ENCODE measurements at places on chromosomes 4 and X.

GRCh38 chr4:4334798-4335520 lies 44.9 kb downstream of the ZBTB49 start:
- peak; percentile 59 for DNase-seq

- DNase-seq: no peak
These were observed 1.7 kb downstream of the FRAS1 start for GRCh38 chr4:78058591-78059523.

GRCh38 chr4:175427751-175428150 lies 384.3 kb downstream of the GPM6A start:
- DNase-seq: no peak

- DNase-seq: no peak
These were observed 19.6 kb upstream of the SOD3 start for GRCh38 chr4:24775750-24776149.

GRCh38 chr4:8385106-8385505 lies 55.4 kb downstream of the ACOX3 start:
- no peak for DNase-seq

DNA sequence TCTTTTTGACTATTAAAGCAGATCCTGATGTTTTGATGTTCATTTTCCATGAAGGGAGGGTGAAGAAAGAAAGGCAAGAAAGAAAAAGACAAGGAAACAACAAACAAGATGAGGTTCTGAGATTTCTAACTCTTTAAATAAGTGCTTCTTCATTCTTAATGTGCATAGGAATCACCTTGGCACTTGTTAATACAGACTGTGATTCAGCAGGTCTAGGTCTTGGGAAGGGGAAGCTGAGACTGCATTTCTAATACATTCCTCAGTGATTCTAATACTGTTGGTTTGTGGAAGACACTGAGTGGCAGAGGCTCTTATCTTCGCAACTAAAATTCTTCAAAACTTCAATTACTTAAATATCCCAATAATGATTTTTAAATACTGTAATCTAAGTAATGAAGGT lies 95.2 kb upstream of the NAP1L5 start:
- DNase-seq: no peak

DNA sequence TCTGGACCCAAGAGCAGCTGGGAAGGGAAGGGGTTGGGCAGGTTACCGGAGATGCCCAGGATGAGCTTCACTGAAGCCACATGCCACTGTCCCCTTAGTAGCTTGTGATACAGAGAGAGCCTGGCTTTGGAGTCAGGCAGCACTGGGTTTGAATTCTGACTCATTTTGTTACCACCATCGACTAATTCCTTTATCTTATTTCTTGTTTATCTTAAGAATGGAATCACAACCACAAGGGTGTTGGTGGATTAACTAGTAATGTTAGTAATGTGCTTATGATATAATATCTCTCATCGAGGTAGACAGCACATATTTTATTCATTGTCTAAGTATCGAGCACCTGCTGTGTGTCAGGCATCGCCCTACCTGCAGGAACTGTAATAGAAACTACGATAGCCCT lies 17.7 kb upstream of the STX18 start:
- DNase-seq: no peak

DNA sequence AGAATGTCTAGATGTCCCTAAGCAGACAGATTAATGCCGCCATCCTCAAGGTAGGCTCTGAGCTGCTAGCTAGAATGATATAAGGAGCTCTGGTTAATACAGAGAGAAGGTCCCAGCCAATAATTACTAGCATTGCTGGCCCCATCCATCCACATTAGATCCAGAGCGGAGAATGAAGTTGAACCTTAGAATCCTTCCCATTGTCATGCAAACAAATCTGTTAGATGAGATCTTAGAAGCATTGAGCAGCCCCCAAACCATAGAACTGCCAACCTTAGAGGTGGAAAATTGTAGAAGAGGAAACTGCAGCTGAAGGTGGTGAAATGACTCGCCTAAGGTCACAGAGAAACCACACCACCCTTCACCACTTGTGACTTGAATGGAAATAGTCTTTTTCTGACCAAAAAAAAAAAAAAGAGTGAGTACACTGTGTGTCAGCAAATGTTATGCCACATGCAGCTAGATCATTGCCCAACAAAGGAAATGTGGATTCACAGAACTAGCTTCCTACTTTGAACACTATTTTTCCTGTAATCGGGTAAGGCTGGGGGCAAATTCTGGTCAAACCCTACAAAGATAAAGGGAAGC lies 162.1 kb downstream of the SMIM20 start:
- peak; percentile 15 for DNase-seq

- no peak for DNase-seq
These were observed 53.9 kb upstream of the MMAA start for GRCh38 chr4:145565328-145565727.

DNA sequence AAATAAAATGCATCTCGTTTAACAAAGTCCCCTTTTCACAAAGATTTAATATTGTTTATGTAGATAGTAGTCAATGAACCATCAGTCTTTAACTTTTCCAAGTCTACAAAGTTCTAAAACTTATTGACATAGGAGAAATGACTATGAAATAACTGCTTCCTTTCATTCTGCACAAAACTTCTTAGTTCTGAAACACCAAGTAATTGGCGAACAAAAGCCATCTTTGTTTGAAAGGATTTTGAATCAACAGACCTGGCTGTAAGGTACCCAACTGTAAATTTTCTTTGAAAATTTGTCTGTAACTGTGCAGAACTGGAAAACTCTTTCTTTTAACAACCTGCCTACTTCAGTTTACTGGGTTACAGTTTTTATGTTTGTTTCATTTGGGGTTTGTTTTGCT lies 25.9 kb downstream of the LEF1 start:
- no peak for DNase-seq

- no peak for DNase-seq
These were observed 367.9 kb upstream of the FAM47C start for GRCh38 chrX:36640232-36640631.

GRCh38 chr4:160316036-160316435 lies 1213.2 kb downstream of the RAPGEF2 start:
- DNase-seq: no peak

- DNase-seq: no peak
These were observed 6.0 kb downstream of the FGF16 start for GRCh38 chrX:77453190-77453589.

DNA sequence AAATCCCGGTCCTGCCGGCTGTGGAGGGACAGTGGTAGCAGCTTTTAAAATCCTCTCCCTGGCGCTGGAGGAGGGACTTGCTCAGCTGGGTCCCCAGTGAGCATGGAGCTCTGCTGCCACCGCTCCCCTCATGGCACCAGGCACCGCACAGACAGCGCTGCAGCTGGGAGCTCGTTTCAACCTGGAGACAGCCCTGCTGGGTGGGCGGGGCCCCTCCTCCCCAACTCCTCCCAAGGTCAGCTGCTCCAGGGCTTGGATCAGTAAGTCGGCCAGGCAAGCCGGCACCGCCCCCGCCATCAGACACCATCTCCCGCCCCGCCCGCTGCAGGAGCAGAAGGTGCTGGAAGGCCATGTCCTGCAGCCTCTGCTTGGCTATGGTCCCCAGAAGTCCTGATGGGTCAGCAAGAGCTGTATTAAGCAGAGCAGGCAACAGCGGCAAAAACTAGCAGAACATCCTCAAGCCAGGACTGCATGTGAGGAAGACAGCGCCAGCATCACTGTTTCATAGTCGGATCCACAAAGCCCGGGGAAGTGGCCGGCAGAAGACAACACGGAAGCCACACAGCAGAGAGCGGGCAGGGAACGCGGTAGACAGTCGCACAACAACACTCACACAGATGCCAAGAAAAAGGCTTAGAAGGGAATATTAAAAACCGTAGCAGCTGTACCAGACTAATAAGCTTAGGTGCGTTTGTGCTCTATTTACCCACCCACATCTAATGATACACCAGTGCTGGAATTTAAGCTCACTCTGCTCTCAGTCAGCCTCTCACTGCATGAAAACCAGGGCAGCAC lies 16.2 kb downstream of the ZFYVE28 start:
- DNase-seq: no peak

- DNase-seq: no peak
These were observed 22.5 kb downstream of the NFXL1 start for GRCh38 chr4:47891928-47892327.

- DNase-seq: no peak
These were observed 3.4 kb upstream of the INTU start for GRCh38 chr4:127629371-127629770.
